ENCODE measurements at places on chromosomes 7 and 10. TPM values are rescaled to one million over a fixed set of nuclear protein-coding genes. Genes with fewer than 3 reads are reported as not detected.
A peak's percentile ranks its signal among the peaks of the same experiment; 100 is the strongest.

AFAP1L2 gene
- total RNA-seq = 6.3 TPM

DNA sequence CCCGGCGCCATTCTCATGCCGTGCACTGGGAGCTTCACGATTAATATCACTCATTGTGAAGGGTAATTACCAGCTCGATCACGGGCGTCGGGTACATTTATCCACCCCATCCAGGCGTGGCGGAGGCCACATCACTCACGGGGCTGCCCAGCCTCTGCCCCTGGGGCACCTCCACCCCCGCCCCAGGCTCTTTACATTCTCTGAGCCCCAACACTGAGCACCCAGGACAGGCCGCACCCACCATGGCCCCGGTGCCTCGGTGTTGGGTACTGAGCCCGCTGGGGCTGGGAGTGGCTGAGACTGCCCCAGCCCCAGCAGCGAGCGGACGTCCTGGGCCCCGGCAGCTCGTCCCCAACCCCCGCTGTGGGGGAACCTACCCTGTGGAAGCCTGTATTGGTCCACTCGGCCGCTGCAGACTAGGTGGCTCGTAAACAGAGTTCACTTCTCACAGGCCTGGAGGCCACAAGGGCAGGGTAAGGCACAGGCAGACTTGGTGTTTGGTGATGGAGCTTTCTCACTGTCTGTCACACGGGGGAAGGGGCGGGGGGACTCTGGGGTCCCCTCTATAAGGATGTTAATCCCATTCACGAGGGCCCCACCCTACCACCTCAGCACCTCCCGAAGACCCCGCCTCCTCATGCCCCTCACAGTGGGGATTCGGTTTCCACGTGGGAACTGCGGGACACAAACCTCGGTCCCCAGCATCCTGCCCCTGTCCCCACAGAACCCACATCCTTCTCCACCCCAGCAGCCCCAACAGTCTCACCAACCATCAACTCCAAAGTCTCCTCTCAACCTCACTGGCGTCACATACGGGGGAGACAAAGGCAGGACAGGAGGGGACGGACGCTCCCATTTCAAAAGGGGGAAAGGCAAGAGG, 184.1 kb downstream of the ELFN1 start:
- DNase-seq = no peak

AASS gene
- total RNA-seq = 18.0 TPM

DNA sequence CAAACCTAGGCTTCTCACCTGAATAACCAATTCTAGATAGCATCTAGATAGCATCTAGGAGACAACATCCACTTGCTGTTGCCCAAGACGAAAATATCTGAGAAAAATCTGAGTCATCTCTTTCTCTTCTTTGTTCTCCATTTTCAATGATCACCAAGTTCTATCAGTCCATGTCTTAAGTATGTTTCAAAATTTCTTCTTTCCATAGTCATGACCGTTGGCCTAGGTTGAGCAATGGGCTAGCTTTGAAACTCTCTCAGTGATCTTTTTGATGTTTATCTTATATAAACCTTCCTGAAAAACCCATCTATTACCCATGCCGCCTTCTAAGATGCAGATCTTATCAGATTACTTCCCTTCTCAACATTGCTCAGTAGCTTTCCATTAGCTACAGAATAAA, 23.4 kb upstream of the CASD1 start:
- no peak for DNase-seq

DNA sequence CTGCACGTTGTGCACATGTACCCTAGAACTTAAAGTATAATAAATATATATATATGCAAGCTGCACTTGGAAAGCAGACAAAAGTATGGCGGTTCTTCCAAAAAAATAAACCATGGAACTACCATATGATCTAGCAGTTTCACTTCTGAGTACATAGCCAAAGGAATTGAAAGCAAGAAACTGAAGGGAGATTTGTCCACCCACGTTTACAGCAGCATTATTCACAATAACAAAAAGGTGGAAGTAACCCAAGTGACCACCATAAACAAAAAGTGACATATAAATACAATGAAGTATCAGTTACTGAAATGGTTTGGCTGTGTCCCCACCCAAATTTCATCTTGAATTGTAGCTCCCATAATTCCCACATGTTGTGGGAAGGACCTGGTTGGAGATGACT, 525.3 kb upstream of the CELF2 start:
- no peak for DNase-seq

CTNNA3 gene
- 20.3 TPM for total RNA-seq

DNA sequence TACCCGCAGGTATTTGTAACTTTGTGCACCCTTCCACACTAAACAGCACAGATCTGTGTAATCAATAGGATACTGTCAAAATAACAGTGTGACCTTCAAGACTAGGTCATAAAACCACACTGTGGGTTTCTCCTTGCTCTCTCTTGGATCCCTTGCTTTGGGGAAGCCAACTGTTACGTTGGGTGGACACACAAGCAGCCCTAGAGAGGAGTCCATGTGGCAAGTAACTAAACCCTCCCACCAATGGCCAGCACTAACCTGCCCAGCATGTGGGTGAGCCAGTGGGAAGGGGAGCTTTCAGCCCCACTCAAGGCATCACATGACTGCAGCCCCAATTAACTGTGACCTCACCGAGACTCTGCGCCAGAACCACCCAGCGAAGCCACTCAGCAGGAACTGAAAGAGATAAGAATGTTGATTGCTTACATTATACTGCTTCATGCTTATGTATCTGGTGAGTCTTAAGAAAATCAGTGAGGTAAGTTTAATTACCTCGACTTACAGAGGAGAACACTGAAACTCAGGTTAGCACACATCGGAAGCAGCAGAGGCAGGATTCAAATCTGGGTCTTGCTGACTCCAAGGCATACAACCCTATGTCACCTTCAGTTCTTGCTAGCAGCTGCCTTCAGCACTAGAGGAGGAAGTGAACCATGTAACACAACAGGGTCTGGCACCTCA, 9.4 kb upstream of the ZC3HAV1 start:
- no peak for DNase-seq

DNA sequence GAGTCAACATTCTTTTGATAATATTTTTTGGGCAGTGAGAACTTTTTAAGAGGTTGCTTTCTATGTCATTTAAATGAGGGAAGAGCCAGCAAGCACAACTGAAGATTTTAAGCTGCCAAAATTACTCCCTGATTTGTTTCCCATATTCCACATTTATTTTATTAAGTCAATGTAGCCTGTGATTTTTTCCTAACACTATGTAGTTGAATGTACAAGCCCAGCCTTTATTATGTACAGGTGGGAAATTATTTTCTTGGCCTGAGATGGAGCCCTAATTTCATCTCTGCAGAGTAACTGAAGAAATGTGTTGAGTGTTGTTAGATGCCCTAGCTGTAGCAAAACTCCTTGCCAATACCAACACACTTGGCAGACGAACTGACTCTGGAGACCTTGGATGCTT, 83.1 kb upstream of the MINDY3 start:
- no peak for DNase-seq

DNA sequence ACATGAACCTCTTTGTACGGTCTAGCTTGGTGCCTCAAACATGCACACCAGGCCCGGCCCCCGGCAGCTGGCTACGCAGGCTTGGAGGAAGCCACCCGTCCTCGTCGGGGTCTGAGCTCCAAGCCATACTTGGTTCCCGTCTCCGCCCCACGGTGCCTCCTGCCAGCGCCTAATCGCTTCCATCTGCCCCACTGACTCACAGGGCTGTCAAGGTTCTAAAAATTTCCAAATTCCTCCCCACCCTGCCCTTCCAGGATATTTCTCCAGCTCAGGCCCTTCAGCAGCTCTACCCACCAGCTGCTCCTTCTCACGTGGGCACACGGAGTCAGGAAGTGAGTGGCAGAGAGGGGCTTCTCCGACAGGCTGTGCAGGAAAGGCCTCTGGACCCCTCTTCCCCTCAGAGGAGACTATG, 38.8 kb downstream of the TMEM270 start:
- peak; percentile 70 for DNase-seq

GRCh38 chr10:132417957-132418441, 21.0 kb downstream of the PWWP2B start:
- DNase-seq = no peak

DNA sequence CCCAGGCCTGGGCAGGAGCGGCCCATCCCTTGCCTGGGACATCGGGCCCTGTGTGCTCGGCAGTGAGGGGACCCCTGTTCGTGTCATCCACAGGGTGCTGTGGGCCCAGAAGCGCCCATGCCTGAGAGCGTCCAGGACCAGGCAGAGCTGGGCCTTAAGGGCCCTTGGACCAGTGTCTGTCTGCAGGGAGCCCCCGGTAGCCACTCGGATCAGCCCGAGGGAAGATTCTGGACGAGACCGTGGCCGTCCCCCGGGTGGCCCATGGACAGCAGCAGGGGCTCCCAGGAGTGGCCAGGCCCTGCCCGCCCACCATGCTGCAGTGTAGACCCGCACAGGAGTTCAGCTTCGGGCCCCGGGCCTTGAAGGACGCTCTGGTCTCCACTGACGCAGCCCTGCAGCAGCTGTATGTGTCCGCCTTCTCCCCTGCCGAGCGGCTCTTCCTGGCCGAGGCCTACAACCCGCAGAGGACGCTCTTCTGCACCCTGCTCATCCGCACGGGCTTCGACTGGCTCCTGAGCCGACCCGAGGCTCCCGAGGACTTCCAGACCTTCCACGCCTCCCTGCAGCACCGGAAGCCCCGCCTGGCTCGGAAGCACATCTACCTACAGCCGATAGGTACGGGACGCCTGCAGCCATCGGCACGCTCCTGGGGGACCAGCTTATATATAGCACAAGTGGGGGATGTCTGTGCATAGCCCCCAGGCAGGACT, 12.3 kb downstream of the AMZ1 start:
- DNase-seq = no peak

DNA sequence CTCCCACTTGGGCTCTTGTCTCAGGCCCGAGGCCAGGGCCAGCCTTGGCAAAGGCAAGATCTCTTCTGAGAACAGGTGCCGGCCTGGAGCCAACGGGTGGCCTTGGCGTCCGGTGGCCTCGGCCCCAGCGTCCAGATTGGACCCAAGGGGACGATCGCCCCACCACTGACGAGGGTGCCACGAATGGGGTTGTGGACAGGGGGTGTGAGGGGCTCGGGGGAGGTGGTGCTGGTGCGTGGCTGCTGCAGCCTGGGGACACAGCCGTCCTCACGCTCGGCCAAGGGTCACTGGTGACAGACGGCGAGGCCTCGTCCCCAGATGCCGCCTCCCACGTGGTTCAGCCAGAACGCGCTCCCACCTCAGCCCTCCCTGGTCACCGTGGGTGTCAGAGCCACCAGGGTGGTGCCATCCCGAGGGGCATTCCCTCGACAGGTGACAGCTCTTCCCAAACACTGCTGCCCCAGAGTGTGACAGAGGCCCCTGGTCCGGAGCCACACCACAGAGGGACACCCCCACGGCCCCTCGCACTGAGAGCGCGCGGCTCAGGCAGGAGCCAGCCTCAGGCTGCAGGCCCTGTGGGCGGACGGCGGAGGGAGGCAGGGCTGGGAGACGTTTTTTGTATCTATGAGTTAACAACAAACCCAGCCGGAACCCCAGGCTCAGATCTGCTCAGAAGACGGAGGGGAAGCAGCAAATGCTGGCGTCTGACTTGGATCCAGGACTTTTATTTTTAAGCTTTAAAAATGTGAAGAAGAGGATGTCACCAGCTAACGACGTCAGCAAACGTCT, 18.5 kb upstream of the CFAP46 start:
- DNase-seq = no peak

DNA sequence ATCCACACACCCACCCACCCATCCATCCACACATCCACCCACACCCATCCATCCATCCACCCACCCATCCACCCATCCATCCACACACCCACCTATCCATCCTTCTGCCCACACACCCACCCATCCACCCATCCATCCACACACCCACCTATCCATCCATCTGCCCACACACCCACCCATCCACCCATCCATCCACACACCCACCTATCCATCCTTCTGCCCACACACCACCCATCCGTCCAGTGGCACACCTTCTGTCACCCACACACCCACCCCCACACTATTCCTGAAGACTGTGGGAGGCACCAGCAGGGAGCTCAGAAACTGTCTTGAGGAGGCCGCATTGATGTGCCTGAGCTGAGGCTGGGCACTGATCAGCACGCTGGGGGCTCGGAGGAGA, 9.1 kb downstream of the TECPR1 start:
- DNase-seq = no peak
